ENCODE measurements at places on chromosomes 2 and 18.

DNA sequence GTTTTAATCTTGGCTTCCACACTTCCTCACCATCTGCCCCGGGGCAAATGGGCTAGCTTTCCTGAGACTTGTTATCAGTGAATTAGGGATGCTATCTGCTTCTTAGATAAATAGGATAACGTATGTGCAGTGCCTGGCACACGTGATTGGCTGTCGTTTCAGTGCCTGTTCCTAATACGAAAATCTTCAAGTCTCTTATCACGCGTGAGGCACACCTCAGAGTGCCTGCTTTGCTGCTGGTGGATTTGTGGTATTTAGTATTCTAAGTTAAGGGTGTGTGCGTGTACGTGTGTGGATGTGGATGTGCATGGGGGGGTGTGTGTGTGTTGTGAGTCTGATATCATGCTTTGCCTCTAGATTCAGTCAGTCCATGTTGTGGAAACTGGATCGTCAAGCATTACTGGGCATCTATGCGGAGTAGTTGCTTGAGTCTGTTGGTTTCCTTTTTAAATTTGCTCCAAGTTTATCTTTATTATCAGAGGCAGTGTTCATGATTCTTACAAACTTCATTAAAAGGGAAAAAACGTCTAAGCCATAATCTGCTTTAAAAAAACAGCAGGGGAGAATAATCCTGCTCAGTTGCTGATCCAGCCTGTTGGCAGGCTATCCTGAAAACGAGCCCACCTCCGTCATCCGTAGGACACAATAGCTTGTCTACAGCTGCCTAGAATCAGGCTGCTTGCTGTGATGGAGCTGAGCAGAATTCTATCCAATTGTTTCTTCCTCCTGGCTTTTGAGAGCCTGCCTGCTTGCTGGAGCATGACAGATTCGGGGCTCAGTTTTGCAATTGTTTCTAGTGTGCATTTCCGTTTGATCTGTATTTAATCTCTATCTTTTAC lies 6.6 kb downstream of the SH3RF3 start:
- DNase-seq: no peak

DNA sequence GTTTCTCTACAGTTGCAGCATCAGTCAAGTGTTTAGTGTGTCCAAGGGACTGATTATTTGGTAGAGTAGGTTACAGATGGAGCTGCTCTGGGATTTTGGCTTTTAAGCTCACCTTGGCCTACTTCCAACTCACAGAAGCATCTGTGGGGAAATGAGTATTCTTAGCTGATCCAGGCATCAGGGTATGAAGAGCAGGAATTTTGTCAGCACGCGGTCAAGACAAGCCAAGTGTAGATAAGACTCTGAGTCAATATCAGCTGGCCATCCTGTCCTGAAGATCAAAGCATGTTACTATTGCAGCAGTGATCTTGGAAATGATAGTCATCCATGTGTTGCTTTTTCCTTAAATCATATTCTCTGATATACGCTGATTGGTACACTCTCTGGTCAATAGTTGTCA lies 24.4 kb downstream of the SERPINB4 start:
- DNase-seq: no peak

- no peak for DNase-seq
Observed at GRCh38 chr18:55893948-55894347, 306.0 kb upstream of the TCF4 start.

- no peak for DNase-seq
Observed at GRCh38 chr18:11336241-11336640, 186.9 kb upstream of the PIEZO2 start.

- no peak for DNase-seq
Observed at GRCh38 chr2:227813562-227814353, at the start of gene CCL20. TSS of gene CCL20 (plus strand) at chr2:227813842. CDS start at chr2:227813912, 70 bp downstream.

GRCh38 chr2:171629113-171629512 lies 58.2 kb upstream of the DYNC1I2 start:
- DNase-seq: no peak

DNA sequence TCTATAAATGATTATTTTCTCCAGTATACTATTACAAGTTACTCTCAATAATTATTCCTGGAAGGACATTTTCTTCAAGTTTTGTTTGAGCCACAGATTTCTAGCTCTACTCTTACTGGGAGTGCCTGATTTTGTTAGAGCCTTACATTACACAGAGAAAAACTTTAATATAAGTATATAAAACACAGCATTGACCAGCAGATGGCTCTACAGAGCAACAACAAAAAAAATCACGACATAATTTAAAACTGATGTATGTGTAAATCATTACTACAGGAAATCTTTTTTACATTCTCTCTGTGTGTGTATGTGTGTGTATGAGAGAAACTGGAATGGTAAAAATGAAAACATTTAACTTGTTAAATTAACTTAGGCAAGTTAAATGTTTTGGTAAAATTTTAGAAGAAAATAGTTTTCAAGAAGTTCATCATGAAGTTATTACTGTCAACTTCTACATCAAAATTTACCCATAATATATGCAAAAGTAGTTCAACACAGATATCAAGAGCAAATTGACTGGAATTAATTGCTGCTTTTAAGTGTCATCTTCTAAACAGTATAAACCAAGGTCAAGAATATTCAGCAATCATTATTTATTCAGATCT lies 103.3 kb downstream of the MDH1 start:
- no peak for DNase-seq

GRCh38 chr2:3282056-3282998 lies 95.3 kb downstream of the EIPR1 start:
- no peak for DNase-seq

All from central memory CD8-positive, alpha-beta T cell (primary cell).